ENCODE measurements at places on chromosomes 6 and 20. TPM values are rescaled to one million over a fixed set of nuclear protein-coding genes. Genes with fewer than 3 reads are reported as not detected.
A peak's percentile ranks its signal among the peaks of the same experiment; 100 is the strongest.

The CDKAL1 gene
- total RNA-seq = 31.4 TPM

The HAO1 gene
- not detected for total RNA-seq

The MAS1 gene
- total RNA-seq = not detected

The ID4 gene
- 12.3 TPM for total RNA-seq

The ADA gene
- total RNA-seq = 25.6 TPM

The NQO2 gene
- 34.7 TPM for total RNA-seq

The THBD gene
- 12.9 TPM for total RNA-seq

The GFOD1 gene
- total RNA-seq = 24.2 TPM

The TCEA2 gene
- total RNA-seq = 11.3 TPM

- DNase-seq = no peak
- H3K4me3 ChIP-seq = no peak overlapping the region
- H3K36me3 ChIP-seq = no peaks in the 10 kb centered on the region
- no peak overlapping the region for H3K27ac ChIP-seq
- H3K4me1 ChIP-seq = no peaks in the 10 kb centered on the region
Measured at GRCh38 chr6:15674690-15675386, 12.0 kb upstream of the DTNBP1 start.

- H3K27me3 ChIP-seq = no peaks in the 10 kb centered on the region
- H3K4me3 ChIP-seq = no peak overlapping the region
- no peaks in the 10 kb centered on the region for H3K36me3 ChIP-seq
- no peak overlapping the region for H3K27ac ChIP-seq
Measured at GRCh38 chr20:53019464-53019863, 47.3 kb downstream of the TSHZ2 start.

- no peak for DNase-seq
- no peaks in the 10 kb centered on the region for H3K4me1 ChIP-seq
- no peak overlapping the region for H3K27ac ChIP-seq
- no peaks in the 10 kb centered on the region for H3K36me3 ChIP-seq
Measured at GRCh38 chr20:21901470-21902275, 196.2 kb downstream of the PAX1 start.

DNA sequence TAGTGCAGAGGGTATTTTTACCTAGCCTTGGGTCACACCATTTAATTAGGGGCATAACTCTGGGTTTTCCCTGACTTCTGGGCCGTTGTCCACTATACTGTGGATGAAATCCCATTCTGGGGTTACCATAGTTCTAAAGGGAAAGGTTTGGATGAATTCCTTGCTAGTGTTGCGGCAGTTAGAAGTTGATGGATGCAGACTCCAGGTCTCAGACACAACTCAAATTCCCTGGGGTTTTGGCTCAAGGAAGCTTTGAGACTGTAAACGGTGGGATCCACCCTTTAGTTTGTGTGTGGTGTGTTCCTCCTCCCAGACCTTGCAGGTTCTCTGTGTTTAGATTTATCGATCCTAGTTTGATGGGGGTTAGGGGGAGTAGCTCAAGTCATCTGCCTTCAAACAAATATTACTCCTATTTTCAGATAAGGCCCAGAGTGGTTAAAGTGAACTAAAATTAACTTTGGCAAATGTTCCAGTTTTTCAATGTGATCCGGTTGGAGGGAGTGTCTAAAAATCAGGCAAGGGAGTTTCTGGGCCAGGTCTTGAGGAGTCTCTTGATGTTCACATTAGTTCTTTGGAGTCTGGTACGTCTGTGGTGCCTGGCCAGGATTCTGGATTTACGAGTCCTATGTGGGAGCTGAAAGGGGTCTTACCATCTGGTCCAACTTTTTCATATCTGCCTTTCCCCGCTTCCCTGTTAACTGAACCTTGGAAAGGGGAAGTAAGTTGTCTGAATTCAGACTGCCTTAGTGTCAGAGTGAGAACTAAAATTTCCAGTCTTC lies 1.5 kb downstream of the RALY start:
- H3K4me1 ChIP-seq = peaks cover 69% of the 10 kb centered on the region
- peak overlapping the region; percentile 99 for H3K4me3 ChIP-seq
- H3K27ac ChIP-seq = peak overlapping the region; percentile 99
- DNase-seq = no peak
- H3K36me3 ChIP-seq = no peaks in the 10 kb centered on the region
- H3K27me3 ChIP-seq = no peaks in the 10 kb centered on the region

DNA sequence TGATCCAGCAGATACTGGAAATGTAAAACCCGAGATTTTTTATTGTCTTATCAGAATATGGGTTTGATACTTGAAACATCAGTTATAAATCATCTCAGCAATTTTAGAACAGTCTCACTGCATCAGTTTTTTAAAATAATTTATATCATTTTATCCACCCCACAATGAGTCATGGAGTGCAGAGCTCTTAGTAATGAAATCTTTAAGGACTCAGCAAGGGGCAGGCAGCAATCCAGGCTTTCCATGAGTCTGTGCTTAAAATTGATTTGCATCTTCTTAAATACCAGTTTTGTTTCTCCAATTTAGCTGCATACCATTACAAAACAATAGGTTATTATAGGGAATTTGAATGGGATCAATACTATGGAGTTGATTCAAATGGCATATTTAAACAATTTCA lies 832.3 kb downstream of the C6orf118 start:
- no peaks in the 10 kb centered on the region for H3K36me3 ChIP-seq
- no peak for DNase-seq
- H3K27ac ChIP-seq = no peak overlapping the region

- H3K27me3 ChIP-seq = no peaks in the 10 kb centered on the region
- no peak overlapping the region for H3K4me3 ChIP-seq
- no peaks in the 10 kb centered on the region for H3K36me3 ChIP-seq
- H3K27ac ChIP-seq = no peak overlapping the region
Measured at GRCh38 chr6:24855395-24856245, 56.9 kb upstream of the ARMH2 start.

DNA sequence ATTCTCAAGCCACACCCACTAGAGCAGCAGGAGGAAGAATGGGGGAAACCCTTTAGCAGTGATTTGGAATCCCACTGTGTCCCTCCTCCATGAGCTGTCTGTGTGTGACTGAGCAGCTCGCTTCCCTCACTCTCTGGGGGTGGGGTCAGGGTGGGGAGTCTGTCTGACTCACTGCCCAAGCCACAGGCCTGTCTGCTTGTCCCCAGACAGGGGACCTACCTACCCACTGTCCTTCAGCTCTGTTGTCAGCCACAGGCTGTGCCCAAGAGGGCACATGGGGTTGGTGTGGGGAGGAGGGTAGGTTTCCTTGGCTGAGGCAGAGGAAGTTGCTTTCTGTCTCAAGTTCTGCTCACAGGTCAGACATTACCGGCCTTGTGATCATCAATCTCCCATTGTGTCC lies 127.0 kb downstream of the MAFB start:
- no peaks in the 10 kb centered on the region for H3K27me3 ChIP-seq
- H3K27ac ChIP-seq = no peak overlapping the region
- H3K36me3 ChIP-seq = no peaks in the 10 kb centered on the region
- no peak for DNase-seq

GRCh38 chr6:113921299-113921904 lies 49.5 kb downstream of the HDAC2 start:
- no peaks in the 10 kb centered on the region for H3K4me1 ChIP-seq
- H3K27ac ChIP-seq = no peak overlapping the region
- H3K27me3 ChIP-seq = no peaks in the 10 kb centered on the region
- no peak overlapping the region for H3K4me3 ChIP-seq
- no peaks in the 10 kb centered on the region for H3K36me3 ChIP-seq

DNA sequence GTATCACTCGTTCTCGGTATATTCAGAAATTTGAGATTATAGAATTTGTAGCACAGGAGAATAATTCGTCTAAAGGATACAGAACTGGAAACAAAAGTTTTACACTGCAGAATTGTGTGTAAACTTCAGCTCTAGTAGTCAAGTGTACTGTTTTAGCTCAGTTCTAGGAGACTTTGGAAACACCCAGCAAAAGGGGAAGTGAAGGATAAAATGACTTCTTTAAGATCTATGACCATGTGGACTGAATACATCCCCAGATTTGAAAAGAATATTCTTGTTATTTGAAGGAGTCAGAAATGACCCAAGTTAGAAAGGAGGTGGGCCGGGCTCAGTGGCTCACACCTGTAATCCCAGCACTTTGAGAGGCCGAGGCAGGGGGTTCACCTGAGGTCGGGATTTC lies 174.0 kb upstream of the FOXQ1 start:
- DNase-seq = no peak
- H3K27ac ChIP-seq = no peak overlapping the region
- H3K36me3 ChIP-seq = no peaks in the 10 kb centered on the region
- no peak overlapping the region for H3K4me3 ChIP-seq
- H3K27me3 ChIP-seq = no peaks in the 10 kb centered on the region

DNA sequence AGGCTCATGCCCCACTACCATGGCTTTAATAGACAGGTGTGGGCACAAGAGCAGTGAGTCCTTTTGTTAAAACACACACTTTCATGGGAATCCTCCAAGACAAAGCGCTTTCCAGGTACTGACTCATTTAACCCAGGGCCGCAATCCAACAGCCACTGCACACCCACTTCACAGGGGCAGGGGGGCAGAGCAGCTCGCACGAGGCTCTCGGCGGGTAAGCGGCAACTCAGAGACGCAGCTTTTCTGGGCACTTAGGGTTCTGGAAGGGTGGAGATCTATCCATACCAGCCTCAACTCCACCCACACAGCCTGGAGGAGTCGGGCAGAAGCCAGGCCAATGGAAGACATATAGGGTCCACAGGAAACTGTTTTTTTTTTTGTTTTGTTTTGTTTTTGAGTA lies 28.6 kb downstream of the PSMG4 start:
- peak; percentile 21 for DNase-seq
- H3K27ac ChIP-seq = no peak overlapping the region
- H3K4me3 ChIP-seq = no peak overlapping the region
- no peaks in the 10 kb centered on the region for H3K4me1 ChIP-seq
- H3K27me3 ChIP-seq = no peaks in the 10 kb centered on the region

GRCh38 chr6:101114703-101115102 lies 233.6 kb upstream of the ASCC3 start:
- no peak overlapping the region for H3K4me3 ChIP-seq
- H3K27me3 ChIP-seq = no peaks in the 10 kb centered on the region
- peak; percentile 51 for DNase-seq
- no peaks in the 10 kb centered on the region for H3K36me3 ChIP-seq
- no peaks in the 10 kb centered on the region for H3K4me1 ChIP-seq

GRCh38 chr6:43391440-43392031 lies 22.1 kb upstream of the ZNF318 start:
- no peaks in the 10 kb centered on the region for H3K27me3 ChIP-seq
- no peak for DNase-seq
- no peaks in the 10 kb centered on the region for H3K4me1 ChIP-seq
- no peak overlapping the region for H3K27ac ChIP-seq

DNA sequence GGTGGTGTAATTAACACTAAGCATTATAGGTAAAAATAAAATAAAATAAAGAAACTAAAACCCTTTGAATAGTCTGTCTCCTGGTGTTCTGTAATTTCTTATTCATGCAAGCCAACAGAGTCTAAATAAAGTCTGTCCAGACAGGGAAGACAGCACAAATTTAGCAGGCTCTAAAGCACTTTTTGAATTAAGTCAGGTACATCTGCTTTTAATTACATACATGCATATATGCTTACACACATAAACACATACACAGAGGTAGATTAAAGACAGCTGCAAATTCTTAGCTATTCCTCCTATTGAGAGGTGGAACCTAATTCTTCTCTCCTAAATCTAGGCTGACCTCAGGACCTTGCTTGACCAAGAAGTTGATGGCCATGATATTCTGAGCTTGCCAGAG lies 262.5 kb downstream of the PKHD1 start:
- H3K27me3 ChIP-seq = no peaks in the 10 kb centered on the region
- no peaks in the 10 kb centered on the region for H3K4me1 ChIP-seq
- no peak overlapping the region for H3K4me3 ChIP-seq
- no peaks in the 10 kb centered on the region for H3K36me3 ChIP-seq
- no peak overlapping the region for H3K27ac ChIP-seq

GRCh38 chr20:3239026-3239866 lies at the start of gene SLC4A11:
Gene SLC4A11 (minus strand): TSS chr20:3239190. CDS start chr20:3239137, 53 bp downstream.
- DNase-seq = no peak
- H3K4me1 ChIP-seq = peaks cover 7% of the 10 kb centered on the region
- H3K4me3 ChIP-seq = peak within 1 kb of the TSS; percentile 64
- peaks cover 14% of the 10 kb centered on the region for H3K27me3 ChIP-seq
- H3K36me3 ChIP-seq = no peaks in the 10 kb centered on the region

DNA sequence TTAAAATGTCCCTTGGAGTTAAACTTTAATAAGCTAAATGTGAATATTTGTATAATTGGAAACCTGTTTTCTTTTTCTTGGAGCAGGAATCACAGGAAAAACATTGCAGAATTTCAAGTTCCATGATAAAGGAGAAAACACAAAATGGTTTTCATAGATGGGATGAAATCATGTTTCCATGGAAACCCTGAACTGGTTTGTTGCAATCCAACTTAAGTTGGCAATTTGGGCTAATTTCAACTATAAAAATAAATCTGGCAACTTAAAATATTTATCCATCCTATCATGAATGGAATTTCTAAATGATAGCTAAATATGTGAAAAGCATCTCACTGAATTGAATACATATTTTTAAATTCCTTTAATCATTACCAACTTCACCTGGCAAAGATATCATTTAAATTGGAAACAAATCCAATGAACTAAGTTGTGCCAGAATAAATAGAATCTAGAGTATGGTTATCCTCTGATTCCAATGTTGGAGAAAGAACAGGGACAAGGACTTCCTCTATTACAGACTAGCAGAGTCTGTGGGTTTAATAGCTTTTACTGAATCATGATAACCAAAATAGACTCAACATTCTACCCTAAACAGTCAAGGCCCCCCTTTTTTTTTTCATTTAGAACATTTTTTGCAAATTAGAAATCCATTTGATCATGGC lies 33.2 kb downstream of the COL21A1 start:
- no peak for DNase-seq
- H3K36me3 ChIP-seq = no peaks in the 10 kb centered on the region
- no peaks in the 10 kb centered on the region for H3K27me3 ChIP-seq

DNA sequence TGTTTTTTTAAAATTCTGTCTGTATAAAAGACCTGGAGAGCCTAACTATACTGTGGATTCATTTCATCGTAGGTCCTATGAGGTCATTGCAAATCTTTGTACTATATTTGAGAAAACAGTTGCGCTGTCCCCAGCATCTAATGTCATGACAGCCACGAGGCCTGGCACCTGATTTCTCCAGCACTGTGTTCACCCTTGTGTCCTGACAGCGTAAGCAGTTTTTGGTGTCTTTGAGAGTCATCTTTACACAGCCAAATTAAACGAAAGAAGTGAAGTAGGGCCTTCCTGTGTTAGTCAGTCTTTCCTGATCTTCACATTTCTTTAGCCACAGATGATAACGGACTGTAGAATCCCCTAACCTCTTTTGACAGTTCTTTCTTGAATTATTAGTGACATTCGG lies 70.6 kb upstream of the PHACTR2 start:
- no peak for DNase-seq
- no peaks in the 10 kb centered on the region for H3K4me1 ChIP-seq

GRCh38 chr6:63295553-63296194 lies 24.1 kb downstream of the LGSN start:
- H3K4me1 ChIP-seq = no peaks in the 10 kb centered on the region
- no peaks in the 10 kb centered on the region for H3K36me3 ChIP-seq
- no peaks in the 10 kb centered on the region for H3K27me3 ChIP-seq
- no peak overlapping the region for H3K4me3 ChIP-seq
- no peak for DNase-seq
- no peak overlapping the region for H3K27ac ChIP-seq

- no peaks in the 10 kb centered on the region for H3K27me3 ChIP-seq
- no peaks in the 10 kb centered on the region for H3K4me1 ChIP-seq
- DNase-seq = no peak
Measured at GRCh38 chr6:19181211-19181610, 656.0 kb upstream of the ID4 start.
